Left lung (tissue), 14 donors: ENCODE measurements at places on chromosomes 12 and 14.

GRCh38 chr14:94227029-94227428 lies 52.9 kb downstream of the PPP4R4 start:
- DNase-seq, result no peak

- DNase-seq, result no peak
Observed at GRCh38 chr12:32561931-32562341, 117.2 kb upstream of the DNM1L start.

DNA sequence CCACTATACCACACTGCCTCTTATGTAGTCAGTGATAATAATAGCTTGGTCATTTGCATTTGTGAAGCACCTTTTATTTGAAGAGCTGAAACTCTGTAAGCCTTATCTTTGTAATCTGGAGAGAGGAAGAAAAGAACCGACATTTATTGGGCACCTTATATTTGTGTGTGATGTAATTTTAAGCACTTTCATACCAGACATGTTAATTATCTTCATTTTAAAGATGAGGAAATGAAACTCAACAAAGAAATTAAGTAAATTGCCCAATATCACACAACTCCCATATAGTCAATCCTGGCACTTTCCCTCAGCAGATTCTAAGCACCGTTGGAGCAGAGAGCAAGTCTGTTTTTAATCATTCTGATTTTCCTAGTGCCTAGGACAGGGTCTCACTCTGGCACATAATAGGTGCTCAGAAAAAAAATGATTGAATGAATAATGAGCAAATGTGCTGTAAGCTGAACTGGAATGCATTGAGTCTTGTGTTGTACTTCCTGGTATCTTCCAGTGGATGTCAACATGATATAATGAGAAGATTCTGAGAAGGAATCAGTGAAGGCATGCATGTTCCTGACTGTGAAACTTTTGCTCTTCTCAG lies 418.9 kb downstream of the ZFP36L1 start:
- DNase-seq, result no peak

- DNase-seq, result no peak
Observed at GRCh38 chr14:32779840-32780239, 158.8 kb upstream of the NPAS3 start.

DNA sequence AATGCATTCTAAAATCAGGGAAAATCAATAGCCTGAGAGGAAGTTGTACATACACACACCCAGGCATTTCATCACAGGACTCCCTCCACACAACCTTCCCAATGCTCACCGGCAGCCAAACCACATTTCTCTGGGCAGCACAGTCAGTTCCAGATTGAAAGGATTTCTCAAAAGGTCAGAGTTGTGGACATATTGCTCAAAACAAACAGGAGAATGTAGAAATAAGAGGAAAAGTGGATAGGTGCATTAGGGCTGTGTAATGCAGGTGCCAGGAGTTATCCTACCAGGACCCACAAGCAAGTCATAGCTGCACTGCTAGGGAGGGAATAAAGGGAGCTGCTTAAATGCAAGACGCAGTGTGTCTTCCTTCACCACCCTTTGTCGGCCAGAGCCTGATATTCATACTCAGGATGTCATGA lies 62.9 kb downstream of the GCH1 start:
- no peak for DNase-seq

DNA sequence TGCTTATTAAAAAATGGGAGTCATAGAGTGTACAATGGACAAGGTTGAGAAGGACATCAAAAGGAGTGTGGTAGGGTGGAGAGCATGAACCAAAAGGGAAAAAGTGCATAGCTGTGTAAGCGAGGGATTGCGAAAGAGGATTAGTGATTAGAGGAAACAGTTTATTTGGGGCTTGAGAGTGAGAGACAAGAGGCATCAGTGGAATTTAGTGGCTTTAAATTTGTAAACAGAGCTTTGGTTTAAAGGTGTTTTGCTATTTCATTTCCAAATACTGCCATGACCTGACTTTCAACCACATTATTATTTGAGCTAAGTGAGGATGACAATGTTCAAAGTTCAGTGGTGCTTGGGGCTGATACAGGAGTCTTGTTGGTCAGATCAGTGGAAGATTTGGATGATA lies 53.4 kb downstream of the SLC16A7 start:
- no peak for DNase-seq

GRCh38 chr14:90140956-90141316 lies 79.1 kb downstream of the KCNK13 start:
- no peak for DNase-seq

DNA sequence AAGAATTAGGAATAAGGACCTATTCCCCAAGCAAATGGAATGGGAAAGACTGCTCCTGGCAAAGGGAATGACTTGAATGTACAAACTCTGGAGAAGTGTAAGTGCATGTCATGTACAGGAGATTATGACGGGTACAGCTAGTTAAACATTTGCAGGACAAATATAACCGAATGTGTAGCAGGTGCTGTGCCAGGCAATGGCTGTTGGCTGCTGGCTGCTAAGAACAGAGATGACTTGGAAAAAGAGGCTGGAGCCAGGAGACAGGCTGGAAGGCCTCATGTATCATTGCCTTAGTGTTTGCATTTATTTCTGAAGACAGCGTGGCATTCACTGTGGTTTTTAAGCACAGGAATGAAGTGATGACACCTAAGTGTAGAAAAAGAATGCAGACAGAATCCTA lies 136.8 kb downstream of the TTC8 start:
- DNase-seq, result no peak

DNA sequence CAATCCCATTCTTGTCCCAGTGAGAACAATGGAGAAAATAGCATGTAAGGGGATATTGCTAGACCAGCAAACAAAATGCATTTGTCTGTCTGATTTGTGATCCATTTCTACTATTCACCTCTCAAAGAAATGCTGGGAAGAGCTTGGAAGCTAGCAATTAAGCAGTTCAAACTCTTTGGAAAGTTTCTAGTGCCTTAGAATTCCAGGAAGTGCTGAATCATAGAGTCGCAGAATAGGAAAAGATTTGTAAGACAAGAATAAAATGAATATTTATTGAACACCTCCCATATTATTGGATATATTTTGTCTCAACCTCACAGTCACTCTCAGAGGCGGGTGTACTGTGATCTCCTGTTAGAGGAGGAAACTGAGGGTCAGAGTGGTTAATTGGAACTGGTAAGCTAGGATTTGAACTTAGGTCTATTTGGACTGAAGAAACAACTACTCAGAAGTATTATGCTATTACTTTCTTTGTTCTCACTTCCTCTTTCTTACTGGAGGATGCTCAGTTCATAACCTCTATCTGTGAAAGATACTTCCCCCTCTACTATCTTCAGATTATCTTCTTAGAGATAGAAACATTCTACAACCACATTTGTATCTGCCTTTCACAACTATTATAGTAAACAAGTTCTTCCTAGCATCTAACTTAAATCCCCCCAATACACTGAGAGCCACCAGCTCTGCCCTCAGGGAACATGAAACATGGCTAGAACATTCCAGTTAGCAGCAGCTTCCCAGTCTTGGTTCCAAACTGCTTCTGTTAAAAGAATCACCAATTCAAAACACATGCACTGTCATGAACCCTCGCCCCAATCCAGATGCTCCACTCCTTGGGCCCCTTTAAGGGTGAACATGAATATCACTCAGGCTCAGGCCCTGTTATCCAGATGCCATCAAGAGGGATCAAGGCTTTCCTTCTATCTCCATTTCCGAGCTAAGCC lies 64.2 kb downstream of the DRAM1 start:
- no peak for DNase-seq

DNA sequence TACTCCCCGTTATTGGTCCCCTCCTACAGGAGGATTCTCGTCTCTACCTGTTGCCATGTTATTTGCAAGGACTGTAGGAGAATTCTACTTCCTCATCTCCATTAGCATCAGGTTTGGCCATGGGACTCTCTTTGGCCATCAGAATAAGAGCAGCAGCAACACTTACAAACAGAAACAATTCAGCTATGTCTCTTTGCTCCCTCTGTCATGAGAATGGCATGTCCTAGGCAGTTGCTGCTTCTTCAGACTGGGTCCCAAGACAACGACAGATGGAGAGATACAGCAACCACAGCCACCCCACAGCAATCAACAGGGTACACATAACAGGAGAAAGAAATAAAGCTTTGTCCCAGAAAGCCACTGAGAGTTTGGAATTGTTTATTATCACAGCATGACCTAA lies 19.7 kb downstream of the SLC41A2 start:
- no peak for DNase-seq
